ENCODE measurements at places on chromosomes 12 and 14.

DNA sequence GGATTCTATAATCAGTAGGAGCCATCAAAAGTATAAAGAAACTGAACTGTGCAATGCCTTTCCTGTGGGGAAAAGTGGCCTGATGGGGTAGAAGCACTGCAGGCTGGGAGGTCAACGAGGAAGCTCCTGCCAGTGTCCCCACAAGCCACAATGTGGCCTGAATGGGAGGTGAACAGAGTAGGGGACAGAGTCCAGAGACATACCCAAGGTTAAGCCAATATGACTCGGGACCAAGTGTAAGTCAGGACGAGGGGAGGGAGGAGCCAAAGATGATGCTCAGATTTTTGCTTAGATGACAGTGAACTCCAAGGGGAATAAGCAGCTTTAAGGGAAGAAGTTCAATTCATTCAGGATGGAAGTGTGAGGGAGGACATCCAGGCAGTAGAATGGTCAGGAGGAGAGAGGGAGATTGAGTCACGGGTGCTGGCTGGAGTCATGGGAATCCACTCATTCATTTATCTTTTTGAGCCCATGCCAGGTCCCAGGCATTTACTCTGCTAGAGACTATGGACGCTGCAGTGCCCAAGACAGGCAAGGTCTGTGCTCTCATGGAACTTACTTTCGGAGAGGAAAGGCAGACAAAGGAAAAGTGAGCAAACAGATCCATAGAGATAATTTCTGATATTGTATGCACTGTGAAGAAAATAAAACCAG is 29.1 kb downstream of the DPF3 start:
- no peak for DNase-seq

DNA sequence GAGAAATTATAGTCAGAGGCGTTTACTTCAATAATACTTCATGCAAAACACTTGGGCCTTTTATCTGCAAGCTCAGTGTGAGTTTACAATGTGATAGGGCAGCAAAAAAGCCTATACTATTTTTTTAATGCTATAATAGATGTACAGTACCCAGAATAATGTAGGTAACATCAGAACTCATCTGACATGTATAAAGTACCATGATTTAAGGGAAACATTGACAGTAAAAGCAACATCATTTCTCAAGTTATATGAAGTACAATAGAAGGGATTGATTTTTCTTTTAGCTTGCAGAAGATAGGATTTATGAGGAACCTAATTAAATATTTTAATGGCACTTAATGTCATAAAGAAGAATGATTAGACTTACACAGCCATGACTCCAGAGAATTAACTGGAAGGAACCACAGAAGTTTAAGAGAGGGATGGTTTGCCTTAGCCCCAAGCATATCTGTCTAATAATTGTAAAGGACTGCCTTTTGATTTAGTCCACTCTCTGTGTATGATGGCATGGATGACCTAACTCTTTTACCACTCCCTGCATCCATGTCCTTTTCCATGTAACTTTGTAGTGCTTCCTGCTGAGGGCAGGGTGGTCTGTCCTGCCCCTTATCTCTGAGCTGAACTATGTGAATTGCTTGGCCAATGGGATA is 55.9 kb upstream of the MIS18BP1 start:
- DNase-seq, result no peak

DNA sequence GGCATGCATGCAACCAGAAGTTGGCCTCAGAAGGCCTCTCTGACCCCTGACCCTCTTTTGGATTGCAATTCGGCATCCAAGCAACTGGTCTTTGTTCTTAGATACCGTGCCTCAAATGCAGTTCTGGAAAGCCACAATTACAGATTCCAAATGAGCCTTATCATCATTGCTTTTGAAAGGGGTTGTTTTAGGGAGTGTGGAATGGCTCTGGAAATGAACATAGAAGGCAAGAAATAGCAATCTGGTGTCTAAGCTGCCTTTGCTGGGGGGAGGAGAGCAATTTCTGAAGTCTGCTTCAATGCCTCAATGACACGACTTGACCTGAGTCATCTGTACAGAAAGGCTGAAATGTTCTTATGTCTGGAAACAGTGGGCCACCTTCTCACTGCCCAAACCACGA is 250.1 kb downstream of the NUAK1 start:
- no peak for DNase-seq

- no peak for DNase-seq
Measured at GRCh38 chr12:119713551-119714031, 45.7 kb downstream of the PRKAB1 start.
